ENCODE measurements at places on chromosomes 16 and 17.

DNA sequence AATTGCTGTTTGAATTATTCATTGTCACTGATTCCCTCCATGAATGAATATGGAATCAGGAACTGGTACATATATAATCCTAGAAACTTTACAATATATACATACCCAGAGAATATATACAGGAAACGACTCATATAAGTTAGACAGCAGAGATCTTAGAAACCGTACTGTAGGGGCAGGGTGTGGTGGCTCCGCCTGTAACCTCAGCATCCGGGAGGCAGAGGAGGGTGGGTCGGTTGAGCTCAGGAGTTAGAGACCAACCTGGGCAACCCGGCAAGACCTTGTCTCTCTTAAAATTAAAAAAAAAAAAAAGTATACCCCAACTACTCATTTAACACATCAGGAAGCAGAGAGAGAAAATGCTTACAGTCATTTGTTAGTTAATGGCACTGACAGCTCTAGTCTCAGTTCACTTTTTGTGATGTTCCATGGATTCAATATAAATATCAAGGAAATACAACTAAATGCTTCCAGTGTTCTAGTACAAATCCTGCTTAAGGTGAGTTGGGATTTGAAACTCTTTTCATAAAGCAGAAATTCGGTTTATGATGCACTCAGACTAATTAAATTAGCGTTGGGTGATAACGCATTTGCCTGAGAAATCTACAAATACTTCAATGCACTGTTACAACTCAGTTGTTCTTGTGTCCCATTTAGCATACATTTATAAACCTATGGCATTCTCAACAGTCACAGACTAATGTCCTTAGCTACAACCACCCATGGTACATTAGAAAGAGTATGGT lies 5.6 kb downstream of the GLG1 start:
- no peak for DNase-seq

DNA sequence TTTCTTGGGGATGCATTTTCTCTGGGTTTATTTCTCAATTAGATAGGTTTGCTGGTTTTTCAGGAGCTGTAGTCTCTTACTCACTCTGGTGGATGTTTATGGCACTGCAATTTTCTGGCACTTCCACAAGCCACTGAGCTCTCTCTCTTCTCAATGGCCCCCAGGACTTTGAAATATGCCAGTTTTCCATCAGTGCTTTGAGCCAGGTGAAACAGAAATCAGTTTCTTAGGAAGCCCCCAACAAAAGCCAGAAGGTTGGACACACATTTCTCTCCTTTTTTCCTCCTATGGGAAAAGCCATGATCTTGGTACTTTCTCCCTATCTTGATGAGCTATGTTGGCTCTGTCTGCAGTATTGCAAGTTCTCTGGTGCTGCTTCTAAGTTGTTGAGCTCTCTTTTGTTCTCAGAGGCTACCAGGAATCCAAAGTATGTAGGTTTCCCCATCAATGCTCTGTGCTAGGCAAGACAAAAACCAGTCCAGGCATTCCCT lies 90.7 kb upstream of the SMIM36 start:
- no peak for DNase-seq

DNA sequence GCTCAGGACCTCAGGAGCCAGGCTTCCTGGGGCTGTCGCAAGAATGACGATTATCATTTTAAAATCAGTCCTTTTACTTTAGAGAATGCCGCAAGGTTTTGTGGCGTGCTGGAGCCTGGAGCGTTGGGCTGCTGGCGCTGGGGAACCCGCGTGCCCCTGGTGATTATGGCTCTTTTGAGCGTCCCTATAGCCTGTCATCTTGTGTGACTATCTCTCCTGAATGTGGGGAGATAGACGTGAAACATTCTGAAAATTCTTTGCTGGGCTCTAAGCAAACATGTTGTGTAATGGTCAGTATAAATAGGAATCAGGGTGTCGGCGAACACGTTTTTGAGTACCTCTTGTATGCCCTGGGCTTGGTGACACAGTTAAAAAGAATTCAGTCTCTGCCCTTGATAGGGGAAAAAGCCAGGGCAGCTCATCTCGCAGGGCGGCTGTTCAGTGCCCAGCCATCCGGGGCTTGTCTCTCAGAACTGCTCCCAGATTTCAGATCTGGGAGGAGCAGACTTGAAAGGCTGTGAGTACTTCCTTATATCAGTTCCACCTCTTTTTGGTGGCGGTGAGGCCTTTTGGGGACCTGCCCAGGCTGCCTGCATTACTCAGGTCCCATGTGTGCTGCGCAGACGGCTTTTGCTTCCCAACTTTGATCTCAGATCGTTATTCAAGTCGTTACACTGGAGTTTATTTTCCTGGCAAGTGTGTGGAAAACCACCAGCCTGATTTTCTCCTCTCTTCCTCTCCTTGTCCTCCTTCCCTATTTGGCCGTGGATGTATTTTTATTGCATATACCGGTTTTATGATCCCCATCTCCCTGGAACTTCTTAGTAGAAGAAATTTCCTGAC lies 973 bp downstream of the SLC7A6 start:
- no peak for DNase-seq

DNA sequence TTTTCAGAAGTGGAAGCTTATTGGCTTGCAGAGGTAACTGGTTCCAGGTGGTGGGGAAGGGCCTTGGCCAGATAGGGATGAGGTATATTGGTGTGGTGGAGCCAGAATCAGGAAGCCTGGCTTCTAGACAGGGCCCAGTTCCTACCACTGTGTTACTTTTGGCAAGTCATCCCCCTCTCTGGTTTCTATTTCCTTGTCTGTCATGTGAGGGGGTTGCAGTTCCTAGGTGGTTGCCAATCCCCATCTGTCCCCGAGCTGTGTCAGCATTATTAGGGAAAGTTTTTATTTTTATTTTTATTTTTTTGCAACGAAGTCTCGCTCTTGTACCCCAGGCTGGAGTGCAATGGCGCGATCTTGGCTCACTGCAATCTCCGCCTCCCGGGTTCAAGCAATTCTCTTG lies 3.0 kb downstream of the SMCR8 start:
- no peak for DNase-seq

DNA sequence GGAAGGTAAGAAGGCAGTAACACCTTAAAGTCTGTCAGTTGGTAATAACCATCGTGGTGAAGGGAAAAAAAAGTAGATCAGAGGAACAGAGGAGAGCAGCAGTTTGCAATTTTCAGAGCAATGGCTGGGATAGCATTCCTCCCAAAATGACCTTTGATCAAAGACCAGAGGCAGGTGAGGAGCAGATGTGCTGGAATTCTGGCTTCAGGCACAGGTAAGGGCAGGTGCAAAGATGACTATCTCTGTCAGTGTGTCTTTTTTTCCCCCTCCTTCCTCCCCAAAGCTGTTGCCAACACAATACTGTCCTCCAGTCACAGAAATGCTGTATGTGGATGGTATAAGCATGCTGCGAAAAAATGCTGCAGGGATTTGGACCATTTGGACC lies 166.7 kb downstream of the XYLT1 start:
- DNase-seq = no peak

DNA sequence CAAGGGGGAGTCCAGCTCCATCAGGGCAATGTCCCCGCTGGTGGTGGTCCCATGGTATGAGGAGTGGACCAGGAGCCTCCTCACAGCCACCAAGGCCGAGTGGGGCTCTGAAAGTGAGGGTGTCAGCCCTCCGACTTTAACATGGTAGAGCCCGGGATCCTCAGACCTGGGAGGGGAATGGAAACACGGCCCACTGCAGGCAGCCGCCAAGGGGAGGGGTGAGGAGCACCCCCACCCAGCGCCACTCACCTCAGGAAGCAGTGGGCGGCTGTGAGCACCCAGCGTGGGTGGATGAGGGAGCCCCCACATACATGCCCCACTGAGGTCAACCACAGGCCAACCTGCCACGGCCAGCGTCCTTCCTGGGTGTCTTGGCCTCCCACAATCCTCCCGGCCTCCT lies 10.8 kb downstream of the ZG16B start:
- DNase-seq = no peak

DNA sequence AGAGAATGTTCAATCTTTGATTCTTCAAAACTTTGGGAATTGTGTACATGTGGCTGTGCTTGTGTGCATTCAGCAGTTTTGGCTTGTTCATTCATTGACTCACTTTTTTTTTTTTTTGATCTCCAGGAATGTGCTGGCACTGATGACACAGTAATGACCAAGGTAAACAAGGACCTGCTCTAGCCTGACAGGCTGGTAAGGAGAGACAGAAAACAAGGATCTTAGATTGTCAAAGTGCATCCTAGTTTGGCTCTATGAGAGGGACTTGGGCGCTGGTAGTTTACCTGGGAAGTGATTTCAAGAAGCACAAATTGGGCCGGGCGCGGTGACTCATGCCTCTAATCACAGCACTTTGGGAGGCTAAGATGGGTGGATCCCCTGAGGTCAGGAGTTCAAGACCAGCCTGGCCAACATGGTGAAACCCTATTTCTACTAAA lies 233.1 kb upstream of the WSCD1 start:
- no peak for DNase-seq

GRCh38 chr17:38403491-38403890 lies 24.8 kb upstream of the ARHGAP23 start:
- DNase-seq = no peak

- DNase-seq = no peak
These were observed 329.7 kb downstream of the ABCC12 start for GRCh38 chr16:47826070-47826469.

GRCh38 chr16:86517652-86518258 lies 7.4 kb downstream of the FOXF1 start:
- no peak for DNase-seq

- DNase-seq = no peak
These were observed 1.1 kb downstream of the FOXL1 start for GRCh38 chr16:86579268-86580062.

- no peak for DNase-seq
These were observed 336.9 kb downstream of the CDH13 start for GRCh38 chr16:82963653-82964052.

DNA sequence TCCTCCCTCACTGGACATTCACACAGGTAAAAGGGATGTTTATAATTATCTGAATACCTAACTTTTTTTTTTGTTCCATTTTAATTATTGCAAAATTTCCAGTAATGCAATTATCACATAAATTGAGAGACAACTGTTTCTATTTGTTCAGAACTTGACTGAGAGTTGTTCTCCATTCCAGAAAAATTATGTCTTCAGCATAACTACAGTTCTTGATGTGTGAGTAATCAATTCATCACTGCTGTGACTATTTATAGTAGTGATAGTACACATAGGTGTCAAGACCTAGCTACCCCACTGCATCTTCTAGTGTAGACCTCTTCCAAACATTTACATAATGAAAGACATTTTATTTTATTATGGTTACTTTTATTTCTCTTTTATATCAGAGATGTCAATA lies 5.8 kb upstream of the TNRC6A start:
- DNase-seq = no peak

- DNase-seq = no peak
These were observed 19.9 kb downstream of the SNX11 start for GRCh38 chr17:48127371-48128051.

GRCh38 chr17:51629232-51629631 lies 368.9 kb downstream of the UTP18 start:
- DNase-seq = no peak

DNA sequence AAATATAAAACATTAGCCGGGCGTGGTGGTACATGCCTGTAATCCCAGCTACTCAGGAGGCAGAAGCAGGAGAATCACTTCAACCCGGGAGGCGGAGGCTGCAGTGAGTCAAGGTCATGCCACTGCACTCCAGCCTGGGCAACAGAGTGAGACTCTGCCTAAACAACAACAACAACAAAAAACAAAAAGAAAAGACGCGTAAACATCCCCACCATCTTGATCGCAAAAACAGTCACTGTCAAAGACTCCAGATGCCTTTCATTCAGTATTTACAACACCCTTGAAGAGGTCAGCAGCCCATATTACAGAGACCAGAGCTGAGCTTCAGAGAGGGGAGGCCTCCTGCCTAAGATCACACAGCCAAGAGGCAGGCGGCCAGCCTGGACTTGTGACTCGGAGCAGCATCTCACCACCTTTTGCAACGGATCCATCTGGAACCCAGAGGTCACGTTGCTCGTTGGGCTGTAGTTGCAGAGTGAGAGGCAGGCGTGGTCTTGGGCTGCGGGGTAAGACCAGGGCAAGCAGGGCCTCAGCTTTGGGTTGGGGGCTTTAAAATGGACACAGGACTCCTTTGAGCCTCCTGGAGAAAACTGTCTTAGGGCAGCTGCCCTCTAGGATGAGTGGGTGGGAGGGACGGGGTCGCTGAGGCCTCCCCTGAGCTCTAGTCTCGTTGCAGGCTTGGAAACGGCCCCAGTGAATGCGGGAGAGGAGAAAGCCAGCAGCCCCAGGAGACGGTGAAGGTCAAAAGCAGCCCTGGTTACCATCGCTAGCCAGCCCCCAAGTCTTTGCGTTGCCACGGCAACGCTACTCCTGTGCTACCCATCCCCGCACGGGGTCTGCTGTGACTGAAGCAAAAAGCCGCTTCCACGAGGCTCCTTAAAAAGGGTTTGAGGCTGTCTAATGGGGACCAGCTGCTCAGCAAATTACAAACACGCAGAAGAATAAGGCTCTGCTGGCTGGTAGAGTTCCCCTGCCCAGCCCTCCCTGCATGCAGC lies 26.1 kb downstream of the LGALS3BP start:
- DNase-seq = no peak

GRCh38 chr17:38871247-38872015 lies 1.6 kb downstream of the LASP1 start:
- DNase-seq = no peak

- no peak for DNase-seq
These were observed 43.2 kb downstream of the ABCC12 start for GRCh38 chr16:48112600-48112999.

GRCh38 chr16:11354407-11354732 lies 9.1 kb downstream of the RMI2 start:
- DNase-seq = no peak

GRCh38 chr16:50102051-50102746 lies 36.4 kb downstream of the HEATR3 start:
- no peak for DNase-seq

DNA sequence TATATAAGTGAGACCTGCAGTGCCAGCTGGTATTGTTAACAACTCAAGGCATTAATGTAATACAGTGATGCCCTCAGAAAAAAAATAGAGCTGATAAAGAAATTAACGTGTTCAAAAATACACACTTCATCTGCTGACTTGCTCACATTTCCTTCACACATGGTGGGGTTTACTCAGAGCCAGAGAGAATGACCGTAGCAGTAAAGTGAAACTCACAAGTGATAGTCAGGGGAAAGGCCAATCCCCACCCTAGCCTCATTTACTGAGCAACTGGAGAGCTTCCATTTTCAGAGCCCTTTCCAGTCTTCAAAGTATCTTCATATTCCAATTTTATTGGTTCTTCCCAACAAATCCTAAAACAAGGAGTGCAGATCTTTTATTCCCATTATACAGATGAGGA lies 74.0 kb upstream of the HLF start:
- no peak for DNase-seq

- DNase-seq = no peak
These were observed 77.2 kb upstream of the IRX3 start for GRCh38 chr16:54363766-54364165.

- no peak for DNase-seq
These were observed 135.1 kb downstream of the MRM1 start for GRCh38 chr17:36736201-36737156.
